ENCODE measurements at places on chromosomes 12 and 14. TPM values are rescaled to one million over a fixed set of nuclear protein-coding genes. Genes with fewer than 3 reads are reported as not detected.
A peak's percentile ranks its signal among the peaks of the same experiment; 100 is the strongest.

The ZDHHC22 gene
- not detected for total RNA-seq

The KLRK1 gene
- total RNA-seq, result 3.5 TPM

The TCTN2 gene
- total RNA-seq, result 10.3 TPM

The SAMD4A gene
- 386 TPM for total RNA-seq

The ARHGAP9 gene
- 38.8 TPM for total RNA-seq

The SERPINA1 gene
- 23.1 TPM for total RNA-seq

GRCh38 chr12:40240779-40241178 is 16.0 kb downstream of the LRRK2 start:
- no peaks in the 10 kb centered on the region for H3K27me3 ChIP-seq
- no peak for DNase-seq
- H3K27ac ChIP-seq, result no peak overlapping the region
- no peak overlapping the region for H3K4me3 ChIP-seq
- peaks cover 2% of the 10 kb centered on the region for H3K4me1 ChIP-seq
- peaks cover 4% of the 10 kb centered on the region for H3K36me3 ChIP-seq

DNA sequence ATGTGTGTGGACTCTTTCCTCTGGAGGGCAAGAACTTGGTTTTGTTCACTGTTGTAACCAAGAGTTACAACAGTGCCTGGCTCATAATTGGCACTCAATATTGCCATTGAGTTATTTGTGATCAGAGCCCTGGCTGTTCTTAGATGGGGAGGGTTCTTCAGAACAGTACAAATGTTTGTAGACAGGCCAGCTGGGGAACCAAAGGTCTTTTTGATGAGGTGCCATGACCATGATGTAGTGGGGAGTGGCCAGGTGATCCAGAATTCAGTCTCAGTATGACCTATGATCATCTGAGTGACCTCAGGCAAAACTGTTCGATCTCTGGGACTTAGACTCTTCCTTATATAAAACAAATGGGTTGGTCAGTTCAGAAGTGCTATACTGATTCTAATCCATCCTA is 3.3 kb upstream of the PRKAB1 start:
- DNase-seq, result no peak
- H3K4me1 ChIP-seq, result no peaks in the 10 kb centered on the region

DNA sequence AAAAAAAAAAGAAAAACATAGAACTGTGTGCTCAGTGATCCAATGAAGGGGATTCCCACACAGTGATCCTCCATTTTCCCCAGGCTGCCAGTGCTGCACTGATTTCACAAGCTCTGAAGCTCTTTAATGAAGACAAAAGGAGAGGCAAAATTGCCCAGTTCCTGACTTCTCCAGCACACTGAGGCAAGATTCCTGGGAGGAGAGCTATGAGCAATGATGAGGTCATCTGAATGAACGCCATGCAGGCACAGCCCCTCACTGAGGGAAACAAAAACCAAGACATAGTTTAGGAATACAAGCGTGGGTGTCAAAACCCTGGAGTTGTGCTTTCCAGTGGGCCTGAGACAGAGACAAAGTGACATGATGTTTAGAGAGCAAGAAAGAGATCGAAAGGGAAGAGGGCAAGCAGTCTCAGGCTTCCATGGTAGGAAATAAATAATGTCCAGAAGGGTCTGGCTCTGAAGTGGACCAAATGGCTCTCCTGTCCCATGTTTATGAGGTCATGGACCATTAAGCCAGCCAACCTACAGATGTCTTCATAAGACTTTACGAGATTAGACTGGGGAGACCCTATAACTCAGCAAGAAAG is 40.9 kb upstream of the SMUG1 start:
- H3K4me1 ChIP-seq, result peaks cover 7% of the 10 kb centered on the region
- peak overlapping the region; percentile 87 for H3K27ac ChIP-seq
- H3K4me3 ChIP-seq, result no peak overlapping the region
- H3K27me3 ChIP-seq, result no peaks in the 10 kb centered on the region
- peak; percentile 72 for DNase-seq

DNA sequence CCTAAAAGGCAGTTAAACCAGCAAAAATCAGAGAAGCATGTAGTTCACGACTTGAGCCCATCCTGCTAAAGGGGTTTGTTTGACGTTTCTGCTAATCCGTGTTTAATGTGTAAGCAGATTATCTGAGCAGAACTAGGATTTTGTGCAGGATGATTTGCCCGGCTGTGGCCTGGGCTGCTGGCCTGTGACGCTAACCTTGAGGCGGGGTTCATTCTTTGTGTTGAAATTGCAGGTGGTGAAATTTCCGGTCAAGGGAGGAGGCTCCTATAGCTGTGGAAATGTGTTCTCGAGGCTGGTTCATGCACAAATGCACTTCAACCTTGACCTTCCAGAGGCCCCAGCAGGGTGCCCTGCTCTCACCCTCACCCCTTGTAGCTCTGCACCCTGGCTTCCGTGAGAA is 63.7 kb downstream of the SLC24A4 start:
- H3K4me1 ChIP-seq, result no peaks in the 10 kb centered on the region
- DNase-seq, result peak; percentile 40
- H3K27me3 ChIP-seq, result no peaks in the 10 kb centered on the region
- H3K27ac ChIP-seq, result no peak overlapping the region

DNA sequence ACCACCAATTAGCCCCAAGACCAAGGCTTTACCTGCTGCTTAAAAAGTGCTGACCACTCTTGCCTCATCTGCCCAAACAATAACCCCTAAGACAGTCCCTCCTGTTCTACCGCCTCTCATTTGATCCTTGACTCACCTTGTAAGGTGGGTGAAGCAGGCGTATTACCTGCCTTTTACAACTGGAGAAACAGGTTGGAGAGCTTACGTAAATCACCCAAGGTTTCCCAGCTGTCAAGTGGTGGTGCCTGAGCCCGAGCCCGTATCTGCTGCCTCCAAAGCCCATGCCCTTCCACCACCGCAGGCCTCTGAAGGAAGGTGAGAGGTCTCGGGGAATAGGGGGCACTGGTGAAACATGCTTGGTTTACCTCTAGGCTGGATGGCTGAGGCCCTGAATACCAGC is 36.6 kb downstream of the MAX start:
- peaks cover 8% of the 10 kb centered on the region for H3K36me3 ChIP-seq
- H3K27ac ChIP-seq, result no peak overlapping the region
- no peak overlapping the region for H3K4me3 ChIP-seq
- no peak for DNase-seq

DNA sequence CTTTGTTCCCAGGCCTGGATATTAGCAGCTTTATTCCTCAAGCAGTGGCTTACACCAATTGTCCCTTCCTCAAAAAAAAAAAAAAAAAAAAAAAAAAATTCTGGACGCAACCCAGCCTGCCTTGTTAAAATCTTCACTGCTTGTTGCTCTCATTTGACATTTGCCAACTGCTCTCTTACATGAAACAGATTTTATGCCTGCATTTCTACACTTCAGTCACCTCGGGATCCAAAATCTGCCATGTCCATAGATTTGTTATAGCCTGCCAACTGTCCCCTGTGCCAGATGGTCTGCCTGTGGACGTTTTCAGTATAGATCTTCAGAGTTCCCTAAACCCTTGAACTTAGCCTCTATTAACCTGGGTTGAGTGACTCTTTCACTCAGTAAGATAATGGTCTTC is 651.5 kb downstream of the FSCB start:
- no peak overlapping the region for H3K4me3 ChIP-seq
- H3K27me3 ChIP-seq, result no peaks in the 10 kb centered on the region
- no peaks in the 10 kb centered on the region for H3K36me3 ChIP-seq
- no peaks in the 10 kb centered on the region for H3K4me1 ChIP-seq
- H3K27ac ChIP-seq, result no peak overlapping the region

- H3K4me3 ChIP-seq, result no peak overlapping the region
- H3K4me1 ChIP-seq, result no peaks in the 10 kb centered on the region
- H3K27me3 ChIP-seq, result no peaks in the 10 kb centered on the region
- DNase-seq, result no peak
- no peaks in the 10 kb centered on the region for H3K36me3 ChIP-seq
Observed at GRCh38 chr12:120630104-120630892, 10.1 kb upstream of the CABP1 start.

DNA sequence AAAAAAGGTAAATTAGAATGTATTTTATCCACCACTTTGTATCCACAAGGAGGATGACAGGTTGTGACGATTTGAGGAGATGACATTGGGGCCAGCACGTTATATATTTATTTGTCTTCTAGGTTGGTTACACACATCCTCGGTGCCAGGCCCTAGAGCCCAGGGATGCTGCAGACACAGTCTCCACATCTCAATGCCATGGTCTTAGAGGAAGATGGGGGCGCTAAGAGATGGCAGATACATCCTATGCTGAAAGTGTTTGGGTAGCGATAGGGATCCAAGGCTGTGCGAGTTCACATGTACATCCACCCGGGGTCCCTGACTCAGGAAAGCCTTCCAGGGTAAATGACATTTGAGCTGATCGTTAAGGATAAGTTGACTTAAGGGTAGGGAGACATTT is 193.1 kb upstream of the GSC start:
- H3K4me3 ChIP-seq, result no peak overlapping the region
- no peaks in the 10 kb centered on the region for H3K27me3 ChIP-seq

DNA sequence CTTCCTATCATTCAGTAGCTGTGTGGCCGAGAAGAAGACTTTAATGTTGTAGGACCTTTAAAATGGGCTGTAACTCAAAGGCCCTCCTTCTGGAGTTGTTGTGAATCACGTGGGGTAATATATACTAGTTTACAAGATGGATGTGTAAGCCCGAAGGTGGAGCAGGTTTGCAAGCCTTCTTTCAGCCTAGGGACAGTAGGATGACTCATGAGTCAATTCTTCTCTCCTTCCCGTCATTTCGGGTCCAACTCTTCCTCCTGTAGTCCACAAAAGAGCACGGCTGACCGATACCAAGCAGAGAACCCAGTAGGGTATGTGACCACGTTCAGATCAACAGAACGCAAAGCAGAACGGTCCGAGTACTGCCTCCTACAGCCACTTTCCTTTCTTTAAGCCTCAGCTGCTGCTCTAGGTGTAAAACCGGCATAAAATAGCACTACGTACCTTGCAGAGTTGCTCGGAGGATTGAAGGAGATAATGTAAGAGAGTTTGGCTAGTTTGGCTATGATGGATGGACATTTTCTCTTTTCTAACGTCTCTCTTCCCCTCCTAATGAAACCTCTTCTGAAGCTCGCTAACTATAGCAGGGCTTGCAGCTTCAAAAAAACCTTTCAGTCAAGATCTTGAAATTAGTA is 1.3 kb upstream of the RASSF3 start:
- no peaks in the 10 kb centered on the region for H3K36me3 ChIP-seq
- H3K4me1 ChIP-seq, result no peaks in the 10 kb centered on the region
- no peaks in the 10 kb centered on the region for H3K27me3 ChIP-seq

DNA sequence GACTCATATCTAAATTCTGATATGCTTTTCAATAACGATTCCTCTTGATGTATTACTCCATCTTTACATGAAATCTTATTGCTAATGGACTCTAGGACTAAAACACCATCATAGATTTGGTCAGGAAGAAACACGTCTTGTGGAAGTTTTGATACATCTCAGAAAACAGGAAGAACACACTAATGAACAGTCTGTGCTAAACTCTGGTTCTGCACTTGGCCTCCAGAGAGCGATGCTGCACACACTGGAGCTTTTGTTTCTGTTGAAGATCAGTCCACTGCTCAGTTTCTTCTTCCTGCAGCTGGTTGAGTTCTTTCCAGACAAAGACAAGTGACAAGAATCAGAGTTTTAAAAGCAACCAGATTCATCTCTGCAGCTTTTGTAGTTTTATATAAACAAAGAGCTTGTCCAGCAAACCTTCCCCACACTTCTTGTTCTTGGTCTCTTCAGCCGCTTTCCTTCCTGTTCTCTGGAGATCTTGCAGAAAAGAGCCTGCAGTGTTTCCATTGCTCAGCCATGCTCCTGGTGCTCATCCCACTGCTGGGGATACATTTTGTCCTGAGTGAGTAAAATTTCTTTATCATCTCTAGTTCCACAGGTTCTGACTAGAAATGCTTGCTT is 229.1 kb upstream of the OR4E1 start:
- no peak overlapping the region for H3K27ac ChIP-seq
- H3K4me1 ChIP-seq, result no peaks in the 10 kb centered on the region
- no peaks in the 10 kb centered on the region for H3K27me3 ChIP-seq

DNA sequence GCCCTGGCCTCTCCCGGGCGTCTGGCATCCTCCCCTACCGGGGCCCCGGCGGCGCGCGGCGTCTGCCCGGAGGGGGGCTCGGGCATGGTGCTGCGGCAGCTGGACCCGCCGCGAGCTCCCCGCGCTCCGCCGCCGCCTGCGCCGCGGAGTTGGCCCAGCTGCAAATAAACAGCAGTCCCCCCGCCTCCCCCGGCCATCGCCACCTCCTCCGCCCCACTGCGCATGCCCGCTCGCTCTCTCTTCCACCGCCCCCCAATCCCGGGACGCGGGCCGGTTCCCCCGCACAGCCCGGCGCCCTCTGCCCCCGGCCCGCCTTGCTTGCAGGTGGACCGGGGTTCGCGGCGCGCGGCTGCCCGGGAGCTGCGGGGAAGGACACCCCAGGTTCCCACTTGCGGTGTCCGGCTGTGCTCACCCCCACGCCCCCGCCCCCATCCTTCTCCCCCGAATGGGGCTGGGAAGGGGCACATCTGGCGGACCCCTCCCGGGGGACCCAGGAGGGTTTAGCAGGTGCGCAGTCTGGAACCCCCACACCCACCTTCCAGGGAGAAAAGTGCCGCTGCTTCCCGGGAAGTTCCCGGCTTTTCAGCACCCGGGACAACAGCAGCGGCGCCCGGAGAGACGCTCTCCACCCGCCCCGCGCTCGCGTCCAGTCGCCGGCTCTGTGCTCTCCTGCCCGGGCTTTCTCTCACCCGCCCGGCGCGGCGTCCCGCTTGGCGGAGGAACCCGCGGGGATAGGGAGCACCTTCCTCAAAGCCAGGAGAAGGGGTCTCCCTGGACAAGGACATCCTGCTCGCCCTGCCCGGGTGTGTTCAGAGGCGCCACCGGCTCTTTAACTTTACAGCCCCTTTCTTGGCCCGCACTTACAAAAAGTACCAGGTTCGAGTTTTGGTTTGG is at the start of gene TMTC1:
Gene TMTC1, minus strand, starts transcription at position 170 of the 894 bp plus-strand sequence. CDS start 191 bp downstream, outside the sequence.
- DNase-seq, result peak; percentile 84
- peak within 1 kb of the TSS; percentile 95 for H3K4me3 ChIP-seq
- H3K27me3 ChIP-seq, result no peaks in the 10 kb centered on the region

GRCh38 chr12:13375583-13376345 is 179.2 kb downstream of the EMP1 start:
- no peak overlapping the region for H3K27ac ChIP-seq
- H3K27me3 ChIP-seq, result no peaks in the 10 kb centered on the region
- no peak for DNase-seq
- H3K36me3 ChIP-seq, result no peaks in the 10 kb centered on the region
- H3K4me3 ChIP-seq, result no peak overlapping the region

GRCh38 chr12:109804820-109805761 is 28.1 kb downstream of the TRPV4 start:
- DNase-seq, result peak; percentile 91
- no peak overlapping the region for H3K4me3 ChIP-seq
- no peaks in the 10 kb centered on the region for H3K27me3 ChIP-seq
- H3K27ac ChIP-seq, result no peak overlapping the region
- no peaks in the 10 kb centered on the region for H3K36me3 ChIP-seq
